ENCODE measurements at places on chromosomes 5 and 9.

GRCh38 chr5:176866707-176867310 lies 32.3 kb downstream of the HK3 start:
- no peak for DNase-seq

- no peak for DNase-seq
Measured at GRCh38 chr5:141681695-141682641, at the start of gene ARAP3. Gene ARAP3 (minus strand): TSS chr5:141682230. CDS start chr5:141680486, 1,744 bp downstream.

GRCh38 chr9:122498883-122499288 lies 11.7 kb upstream of the OR1J2 start:
- DNase-seq: peak; percentile 6

DNA sequence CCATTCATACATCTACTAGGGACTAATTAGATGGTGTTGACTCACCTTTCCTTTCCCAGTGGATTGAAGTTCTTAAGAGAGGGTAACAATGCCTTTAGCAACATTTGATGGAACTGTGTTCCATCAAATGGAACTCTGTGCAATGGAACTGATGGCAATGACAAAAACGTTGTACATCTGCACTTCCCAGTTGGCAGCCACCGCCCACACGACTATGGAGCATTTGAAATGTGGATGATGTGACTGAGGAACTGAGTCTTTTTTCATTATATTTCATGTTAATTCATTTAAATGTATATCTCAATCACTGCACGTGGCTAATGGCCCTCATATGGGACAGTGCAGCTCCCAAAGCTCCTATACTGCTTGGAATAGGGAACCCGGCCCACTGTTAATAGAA lies 39.0 kb upstream of the ICE1 start:
- no peak for DNase-seq

DNA sequence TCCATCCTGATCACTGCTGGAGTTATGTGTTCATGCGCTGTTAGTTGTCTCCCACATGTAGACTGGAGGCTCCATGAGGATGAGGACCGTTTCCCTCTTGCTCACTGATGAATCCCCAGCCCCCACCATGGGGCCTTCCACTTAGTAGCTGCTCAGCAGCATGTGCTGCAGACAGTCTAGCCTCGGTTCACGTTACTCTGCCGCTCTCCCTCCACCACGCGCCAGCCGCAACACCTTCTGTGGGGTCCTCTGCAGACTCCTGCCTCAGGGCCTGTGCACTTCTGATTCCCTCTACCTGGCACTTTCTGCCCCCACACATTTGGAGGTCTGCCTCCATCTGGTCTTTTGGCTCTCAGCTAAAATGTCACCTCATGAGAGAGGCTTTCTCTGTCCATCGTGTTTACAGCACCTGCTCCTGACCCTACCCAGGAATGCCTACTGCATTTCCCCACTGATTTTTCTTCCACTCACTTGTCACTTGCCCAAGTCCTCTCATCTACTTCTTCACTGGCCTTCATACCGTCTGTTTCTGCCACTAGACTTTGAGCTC lies 36.3 kb downstream of the STK10 start:
- no peak for DNase-seq

DNA sequence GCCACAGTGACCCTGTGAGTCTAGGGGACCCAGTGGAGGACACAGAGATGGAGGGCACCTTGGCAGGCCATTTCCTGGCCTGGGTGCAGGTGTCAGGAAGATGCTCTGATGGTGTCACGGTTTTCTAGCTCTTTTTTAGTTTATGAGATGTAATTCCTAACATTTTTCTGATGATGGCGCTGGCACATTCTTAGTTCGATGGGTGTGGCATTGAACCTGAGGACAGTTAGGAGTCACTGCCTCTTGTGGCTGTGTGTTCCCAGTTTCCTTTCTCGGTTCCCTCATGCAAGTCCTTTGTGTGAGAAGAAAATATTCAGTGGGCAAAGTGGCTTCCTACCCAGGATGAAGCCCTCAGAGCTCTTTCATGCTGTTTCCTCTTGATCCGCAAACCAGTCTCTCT lies 129.4 kb upstream of the ICE1 start:
- no peak for DNase-seq

- DNase-seq: no peak
Measured at GRCh38 chr5:174872271-174872670, 147.9 kb downstream of the MSX2 start.

GRCh38 chr5:2013301-2014057 lies 130.8 kb upstream of the IRX4 start:
- no peak for DNase-seq

- DNase-seq: no peak
Measured at GRCh38 chr9:37540634-37541033, 35.5 kb downstream of the FBXO10 start.

GRCh38 chr9:105539452-105539851 lies 18.5 kb upstream of the FKTN start:
- DNase-seq: no peak

GRCh38 chr5:27947088-27947487 lies 908.7 kb upstream of the CDH9 start:
- DNase-seq: no peak

DNA sequence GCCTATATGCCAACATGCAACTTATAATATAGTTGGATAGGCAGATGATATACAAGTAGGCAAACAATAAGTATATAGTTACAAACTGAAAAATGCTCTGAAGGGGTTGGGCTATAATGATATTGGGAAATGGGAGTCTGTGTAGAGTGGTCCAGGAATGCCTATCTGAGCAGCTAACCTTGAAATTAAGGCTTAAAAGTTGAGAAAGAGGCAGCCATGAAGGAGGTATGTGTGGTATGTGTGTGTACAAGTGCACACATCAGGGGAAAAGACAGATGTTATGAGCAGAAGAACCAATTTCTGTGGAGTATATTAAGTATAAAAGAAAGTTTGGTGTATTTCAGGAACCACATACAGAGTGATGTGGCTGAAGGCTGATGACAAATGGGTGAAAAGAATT lies 154.9 kb upstream of the PAPPA start:
- DNase-seq: no peak

- DNase-seq: no peak
Measured at GRCh38 chr9:137502008-137502911, 43.1 kb upstream of the NSMF start.

- DNase-seq: no peak
Measured at GRCh38 chr9:87749335-87750035, 23.6 kb downstream of the CTSL start.

- no peak for DNase-seq
Measured at GRCh38 chr9:125133403-125134329, 9.7 kb downstream of the SCAI start.

DNA sequence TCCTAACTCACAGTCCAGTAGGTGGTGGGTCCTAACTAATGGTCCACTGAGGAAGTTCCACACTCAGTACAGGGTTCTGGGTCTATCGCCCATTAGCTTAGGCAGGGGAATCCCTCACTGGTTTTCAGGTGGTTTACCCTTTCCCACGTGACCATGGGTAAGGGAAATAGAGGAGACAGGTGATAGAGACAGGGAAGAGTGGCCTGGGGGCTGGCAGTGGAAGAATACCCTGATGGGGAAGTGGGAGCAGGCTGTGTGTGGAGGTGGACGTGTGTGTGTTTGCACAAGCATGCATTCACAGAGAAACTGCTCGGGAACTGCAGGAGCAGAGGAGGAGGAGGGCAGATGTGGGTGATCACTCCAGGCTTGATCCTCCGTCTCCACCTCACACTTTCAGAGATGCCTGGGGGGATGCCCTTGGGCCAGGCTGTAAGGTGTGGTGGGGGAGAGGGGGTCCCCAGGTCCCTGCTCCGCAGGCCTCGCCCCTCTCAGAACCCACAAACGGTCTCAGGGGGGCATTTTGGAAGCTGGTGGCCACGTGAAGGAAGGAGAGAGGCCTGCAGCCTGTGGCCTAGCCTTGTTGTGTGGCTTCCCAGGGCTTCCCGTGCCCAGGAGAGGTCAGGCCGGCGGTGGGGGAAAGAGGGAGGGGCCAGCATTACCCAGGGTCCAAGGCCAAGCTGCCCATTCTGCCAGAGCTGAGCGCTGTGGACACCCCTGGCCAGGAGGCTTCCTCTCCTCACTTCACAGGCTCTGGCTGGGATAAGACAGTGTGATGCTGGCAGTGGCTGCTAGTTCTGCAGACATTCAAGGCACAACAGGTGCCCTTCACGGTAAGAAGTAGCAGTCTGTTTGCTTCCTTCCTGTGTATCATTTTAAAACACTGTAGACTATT lies 80.0 kb downstream of the OTULIN start:
- no peak for DNase-seq

DNA sequence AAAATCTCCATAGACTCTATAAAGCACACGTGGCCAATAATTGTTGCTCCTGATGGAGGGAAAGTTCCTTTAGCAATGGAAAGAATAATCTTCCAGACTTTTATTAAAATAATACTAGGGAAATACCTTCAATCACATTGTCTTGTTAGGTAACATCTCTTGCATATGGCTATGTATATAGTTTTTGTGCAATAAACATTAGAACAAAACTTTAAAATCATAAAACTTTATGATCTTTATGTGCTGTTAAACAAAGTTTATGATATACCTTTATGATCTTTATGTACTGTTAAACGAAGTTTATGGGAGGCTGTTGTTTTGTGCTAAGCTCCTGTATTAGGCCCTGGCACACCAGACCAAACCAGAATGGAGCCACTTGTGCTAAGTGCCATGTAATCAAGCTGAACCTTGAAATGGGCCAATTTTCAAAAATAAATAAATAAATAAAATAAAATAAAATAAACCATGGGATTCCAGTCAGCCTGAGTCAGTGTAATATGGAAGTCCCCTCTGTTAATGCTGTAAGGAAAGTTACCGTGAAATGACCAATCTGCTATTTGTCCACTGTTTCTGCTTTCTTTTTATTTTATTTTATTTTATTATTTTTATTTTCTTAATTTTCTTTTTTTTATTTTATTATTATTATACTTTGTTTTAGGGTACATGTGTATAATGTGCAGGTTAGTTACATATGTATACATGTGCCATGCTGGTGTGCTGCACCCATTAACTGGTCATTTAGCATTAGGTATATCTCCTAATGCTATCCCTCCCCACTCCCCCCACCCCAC lies 431.3 kb downstream of the SPATA31D1 start:
- DNase-seq: no peak

- no peak for DNase-seq
Measured at GRCh38 chr9:134376386-134377142, 50.3 kb downstream of the RXRA start.

- DNase-seq: no peak
Measured at GRCh38 chr9:2110036-2110435, 94.9 kb downstream of the SMARCA2 start.

GRCh38 chr9:79955300-79955699 lies 383.5 kb downstream of the TLE4 start:
- no peak for DNase-seq

DNA sequence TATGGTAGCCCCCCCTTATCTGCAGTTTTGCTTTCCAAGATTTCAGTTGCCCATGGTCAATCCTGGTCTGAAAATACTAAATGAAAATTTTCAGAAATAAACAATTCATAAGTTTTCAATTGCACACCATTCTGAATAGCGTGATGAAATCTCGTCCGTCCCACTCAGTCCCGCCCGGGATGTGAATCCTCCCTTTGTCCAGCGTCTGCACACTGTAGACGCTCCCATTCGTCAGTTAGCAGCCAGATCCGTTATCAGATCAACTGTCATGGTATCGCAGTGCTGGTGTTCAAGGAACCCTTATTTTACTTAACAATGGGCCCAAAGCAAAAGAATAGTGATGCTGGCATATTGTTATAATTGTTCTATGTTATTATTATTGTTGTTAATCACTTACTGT lies 98.6 kb downstream of the TMEM215 start:
- no peak for DNase-seq

- DNase-seq: no peak
Measured at GRCh38 chr9:136177224-136177623, 27.7 kb downstream of the LHX3 start.

- no peak for DNase-seq
Measured at GRCh38 chr5:120139039-120139438, 325.1 kb upstream of the PRR16 start.

- DNase-seq: no peak
Measured at GRCh38 chr5:19891658-19892057, 96.3 kb downstream of the CDH18 start.

DNA sequence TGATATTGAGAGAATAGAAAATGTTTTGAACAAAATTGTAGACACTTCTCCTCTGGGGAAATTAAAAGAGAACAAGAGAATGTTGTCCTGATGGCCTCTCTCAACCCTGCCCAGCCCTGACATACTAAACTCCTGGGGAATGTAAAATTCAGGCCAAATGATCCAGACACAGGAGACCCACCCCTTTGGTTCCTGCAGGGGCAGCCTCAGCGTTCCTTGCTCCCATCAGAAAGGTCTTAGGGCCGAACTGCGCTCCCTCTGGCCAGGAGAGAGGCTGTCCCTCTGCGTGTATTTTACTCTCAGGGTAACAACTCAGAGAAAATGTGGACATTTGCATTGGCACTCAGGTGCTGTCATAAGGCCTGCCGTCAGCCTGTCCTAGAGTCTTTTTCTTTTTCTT lies 616.3 kb upstream of the KLF4 start:
- no peak for DNase-seq

DNA sequence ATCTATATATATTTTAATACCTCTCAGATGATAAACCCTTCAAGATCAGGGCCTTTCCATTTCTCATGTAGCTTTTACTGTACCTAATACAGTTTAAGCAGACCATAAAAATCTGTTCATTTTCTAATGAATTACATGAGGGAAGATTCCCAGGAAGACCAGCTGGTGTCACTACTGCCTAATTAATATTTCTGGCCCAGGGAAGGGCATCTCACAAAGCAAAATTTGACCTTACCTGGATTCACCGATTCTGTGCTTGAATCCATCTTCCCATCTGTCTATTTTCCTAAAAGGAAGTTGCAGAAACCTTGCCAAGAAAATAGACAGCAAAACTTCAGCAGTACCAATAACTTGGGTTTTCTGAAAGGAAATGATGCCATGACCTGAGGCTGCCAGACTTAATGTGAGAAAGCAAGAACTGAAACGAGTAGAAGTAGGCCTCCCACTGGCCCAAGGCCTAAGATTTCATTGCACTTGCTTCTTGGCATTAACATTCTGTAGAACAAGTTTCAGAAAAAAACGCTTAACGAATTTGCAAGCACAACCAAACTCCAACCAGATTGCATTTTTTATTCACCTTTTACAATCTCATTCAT lies 83.0 kb upstream of the GLIS3 start:
- no peak for DNase-seq

GRCh38 chr9:27385606-27386322 lies 88.8 kb upstream of the EQTN start:
- no peak for DNase-seq

GRCh38 chr9:133917375-133917774 lies 74.7 kb downstream of the VAV2 start:
- DNase-seq: no peak

DNA sequence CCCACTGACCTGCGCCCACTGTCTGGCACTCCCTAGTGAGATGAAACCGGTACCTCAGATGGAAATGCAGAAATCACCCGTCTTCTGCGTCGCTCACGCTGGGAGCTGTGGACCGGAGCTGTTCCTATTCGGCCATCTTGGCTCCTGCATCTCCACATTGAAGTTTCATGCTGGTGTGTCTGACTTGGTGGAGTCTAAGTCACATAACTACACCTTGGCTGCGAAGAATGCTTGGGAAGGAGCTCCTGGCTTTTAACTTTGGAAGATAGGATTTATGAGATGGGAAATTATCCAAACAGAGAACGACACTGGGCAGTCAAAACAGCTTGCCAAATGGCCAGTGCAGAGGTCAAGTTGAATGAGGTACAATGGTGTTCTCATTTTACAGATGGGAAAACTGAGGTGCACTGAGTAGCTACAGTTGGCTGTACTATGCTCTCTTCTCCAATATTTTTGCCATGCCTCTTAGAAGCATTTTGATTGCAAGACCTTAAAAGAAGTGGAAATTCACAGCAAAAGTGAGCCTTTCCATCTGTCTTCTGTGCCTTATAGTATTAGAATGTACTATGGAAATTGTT lies 36.7 kb downstream of the CCDC192 start:
- DNase-seq: no peak

GRCh38 chr5:155679530-155679929 lies 647.4 kb upstream of the SGCD start:
- no peak for DNase-seq

All from activated T-cell treated with anti-CD3 and anti-CD28 coated beads for 24 hours (primary cell).